ENCODE measurements at places on chromosomes 2 and 18.
A peak's percentile ranks its signal among the peaks of the same experiment; 100 is the strongest.

GRCh38 chr2:45862843-45863242, 211.4 kb downstream of the PRKCE start:
- DNase-seq = no peak

DNA sequence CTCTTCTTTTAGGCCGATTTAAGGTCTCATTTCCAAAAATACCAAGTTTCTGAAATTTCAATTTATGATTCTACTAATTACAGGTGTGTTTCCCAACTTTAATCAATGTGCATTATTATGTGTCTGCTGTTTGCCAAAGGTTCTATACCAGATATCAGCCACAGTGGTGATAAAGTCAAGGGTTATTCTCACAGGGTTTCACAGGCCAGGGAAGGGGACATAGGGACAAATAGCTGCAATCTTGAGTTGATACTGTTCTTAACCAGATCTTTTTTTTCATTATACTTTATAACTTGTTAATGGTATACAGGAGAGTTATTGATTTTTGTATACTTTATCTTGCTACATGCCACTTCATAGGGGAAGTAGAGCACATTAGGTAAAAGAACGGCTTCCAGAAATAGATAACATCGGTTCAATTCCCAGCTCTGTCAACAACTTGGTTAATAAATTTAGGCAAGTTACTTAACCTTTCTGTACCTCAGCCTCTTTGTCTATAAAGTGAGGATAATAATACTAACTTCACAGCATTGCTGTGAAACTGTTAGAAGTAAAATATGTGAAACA, 28.9 kb downstream of the RBM44 start:
- DNase-seq = no peak

DNA sequence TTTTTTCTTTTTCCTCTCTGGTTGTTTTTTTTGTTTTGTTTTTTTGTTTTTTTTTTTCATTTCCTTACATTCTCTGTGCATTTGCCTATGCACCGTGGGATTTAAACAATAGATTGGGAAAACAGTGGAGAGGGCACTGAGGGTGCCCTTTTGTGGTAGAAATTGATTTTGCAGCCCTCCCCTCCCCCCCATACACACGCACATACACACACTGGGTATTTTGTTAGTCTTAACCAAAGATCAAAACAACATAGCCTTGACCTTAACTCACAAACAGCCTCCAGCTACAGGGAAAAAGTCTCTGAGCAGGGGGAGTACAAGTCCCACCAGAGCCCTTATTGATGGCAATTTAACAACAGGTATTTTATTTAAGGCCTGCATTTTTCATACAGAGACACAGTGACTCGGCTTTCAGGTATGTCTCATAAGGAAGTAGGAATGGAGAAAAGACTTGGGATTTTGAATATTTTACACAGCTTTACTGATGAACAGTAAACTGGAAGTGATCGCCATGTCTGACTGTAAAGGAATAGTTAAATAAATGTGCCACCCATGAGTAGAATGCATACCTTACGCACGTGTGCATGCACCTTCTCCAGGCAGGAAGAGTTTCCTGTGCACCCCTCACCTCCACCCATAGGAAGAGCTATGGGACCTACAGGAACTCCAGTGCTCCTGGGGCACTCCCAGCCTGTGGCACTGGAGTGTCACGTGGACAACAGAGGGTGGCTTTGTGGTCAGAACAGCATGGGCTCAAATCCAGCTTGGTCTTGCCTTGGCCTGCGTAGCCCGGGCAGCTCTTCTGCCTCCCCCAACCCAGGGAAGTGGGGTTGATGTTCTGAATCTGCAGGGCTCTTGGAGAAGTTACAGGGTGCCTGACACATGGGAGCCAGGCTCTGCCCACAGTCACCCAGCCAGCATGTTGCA, 266.4 kb downstream of the ANAPC1 start:
- no peak for DNase-seq

GRCh38 chr2:20023688-20024087, 11.2 kb upstream of the MATN3 start:
- no peak for DNase-seq

DNA sequence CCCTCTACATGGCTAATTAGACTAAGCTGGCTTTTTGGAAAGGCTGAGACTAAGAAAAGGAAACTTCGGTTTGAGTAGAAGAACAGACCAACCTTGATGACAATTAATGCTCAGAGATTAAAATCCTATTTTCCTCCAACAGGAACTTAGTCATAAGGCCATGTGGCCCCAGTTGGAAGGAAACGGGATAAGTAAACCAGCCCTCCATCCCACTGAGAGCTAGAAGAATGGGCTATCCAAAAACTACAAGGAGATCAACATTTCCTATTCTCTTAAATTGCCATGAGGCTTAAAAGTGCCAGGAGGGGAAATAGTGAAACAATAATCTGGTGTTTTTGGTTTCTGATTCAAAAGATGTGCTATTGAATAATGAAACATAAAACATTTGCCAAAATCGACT, 216.6 kb downstream of the PAX3 start:
- DNase-seq = no peak

GRCh38 chr18:13316063-13316462, 97.5 kb downstream of the LDLRAD4 start:
- no peak for DNase-seq

- no peak for DNase-seq
Measured at GRCh38 chr2:171225302-171225980, 64.7 kb upstream of the TLK1 start.

- no peak for DNase-seq
Measured at GRCh38 chr2:161130354-161130753, 29.9 kb upstream of the TANK start.

- DNase-seq = no peak
Measured at GRCh38 chr2:186325827-186326535, 160.1 kb upstream of the ZC3H15 start.

- no peak for DNase-seq
Measured at GRCh38 chr2:65724336-65724735, 291.9 kb upstream of the SPRED2 start.

DNA sequence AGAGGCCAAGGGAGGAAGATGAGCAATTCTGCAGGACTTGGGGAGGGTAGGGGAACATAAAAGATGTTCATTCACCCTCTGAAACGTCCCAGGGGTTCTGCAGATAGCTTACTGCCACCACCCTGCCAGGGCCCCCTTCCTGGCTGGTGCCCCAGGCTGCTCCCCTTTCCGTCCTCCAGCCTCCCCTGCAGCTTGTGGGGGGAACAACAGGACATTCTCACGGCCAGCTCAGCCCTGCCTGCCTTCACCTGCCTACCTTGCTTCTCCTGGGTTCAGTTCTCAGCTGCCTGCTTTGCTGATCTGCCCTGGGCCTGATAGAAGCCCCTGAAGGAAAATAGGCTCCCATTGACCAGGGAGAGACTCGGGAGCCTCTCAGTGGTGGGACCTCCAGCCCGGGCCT, 251.1 kb downstream of the CELF4 start:
- DNase-seq = no peak

GRCh38 chr2:108615480-108616090, 81.3 kb downstream of the LIMS1 start:
- DNase-seq = no peak

GRCh38 chr2:241129086-241129871, 20.0 kb downstream of the PASK start:
- DNase-seq = no peak

- DNase-seq = no peak
Measured at GRCh38 chr2:73072129-73072395, 550 bp upstream of the SFXN5 start.

- no peak for DNase-seq
Measured at GRCh38 chr18:30405038-30405437, 637.5 kb downstream of the DSC3 start.

GRCh38 chr2:180368881-180369280, 361.8 kb upstream of the CWC22 start:
- no peak for DNase-seq

- no peak for DNase-seq
Measured at GRCh38 chr2:63755965-63756364, 85.7 kb upstream of the UGP2 start.

DNA sequence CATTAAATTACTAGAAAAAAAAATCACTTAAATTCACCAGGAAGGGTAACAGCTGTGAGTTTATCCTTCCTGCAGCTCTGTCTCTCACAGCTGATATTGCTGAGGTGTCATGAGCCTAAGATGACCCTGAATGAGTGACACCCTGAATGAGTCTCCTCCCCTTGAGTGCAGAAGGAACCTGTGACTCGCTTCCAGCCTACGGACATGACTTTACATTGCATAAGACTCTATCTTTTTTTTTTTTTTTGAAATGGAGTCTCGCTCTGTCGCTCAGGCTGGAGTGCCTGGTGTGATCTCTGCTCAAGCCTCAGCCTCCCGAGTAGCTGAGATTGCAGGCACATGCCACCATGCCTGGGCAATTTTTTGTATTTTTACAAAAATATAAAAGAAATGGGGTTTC, 14.1 kb downstream of the MRO start:
- no peak for DNase-seq

DNA sequence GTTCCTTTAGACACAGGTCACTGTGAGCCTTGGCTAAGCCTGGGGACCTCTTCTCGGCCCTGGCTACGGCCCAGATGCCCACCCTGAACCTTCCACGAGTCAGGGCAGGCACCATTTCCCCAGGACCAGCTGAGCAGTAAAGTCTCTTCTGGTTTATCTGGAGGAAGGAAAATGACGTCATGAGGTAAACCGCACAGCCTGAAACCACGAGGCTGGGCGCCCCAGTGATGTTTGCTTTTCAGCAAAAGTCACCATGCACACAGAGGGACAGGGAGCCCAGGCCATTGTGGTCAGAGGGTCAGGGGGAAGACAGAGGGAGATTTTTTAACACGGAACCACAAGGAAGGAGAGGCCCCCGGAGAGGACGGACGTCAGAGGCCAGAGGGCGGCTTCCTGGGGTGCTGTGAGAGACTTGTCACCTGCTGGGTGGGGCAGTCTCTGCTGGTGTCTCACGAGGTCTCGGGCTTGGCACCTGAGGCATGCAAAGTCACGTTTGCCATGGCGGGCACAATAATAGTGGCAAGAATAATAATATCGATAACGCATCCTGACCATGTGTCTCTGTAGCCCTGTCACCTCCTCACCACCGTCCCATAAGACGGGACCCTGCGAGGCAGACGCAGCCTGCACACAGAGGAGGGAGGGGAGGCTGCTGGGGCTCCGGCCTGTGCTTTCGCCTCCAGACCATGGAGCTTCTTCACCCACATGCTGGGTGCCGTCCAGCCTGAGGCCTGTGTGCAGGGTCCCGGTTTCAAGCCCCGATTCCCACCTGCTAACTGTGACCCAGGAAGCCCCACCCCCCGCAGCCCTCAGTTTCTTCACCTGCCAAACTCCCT, 33.2 kb upstream of the FOSL2 start:
- DNase-seq = peak; percentile 68

GRCh38 chr2:3356799-3357198, 20.8 kb downstream of the EIPR1 start:
- DNase-seq = no peak

DNA sequence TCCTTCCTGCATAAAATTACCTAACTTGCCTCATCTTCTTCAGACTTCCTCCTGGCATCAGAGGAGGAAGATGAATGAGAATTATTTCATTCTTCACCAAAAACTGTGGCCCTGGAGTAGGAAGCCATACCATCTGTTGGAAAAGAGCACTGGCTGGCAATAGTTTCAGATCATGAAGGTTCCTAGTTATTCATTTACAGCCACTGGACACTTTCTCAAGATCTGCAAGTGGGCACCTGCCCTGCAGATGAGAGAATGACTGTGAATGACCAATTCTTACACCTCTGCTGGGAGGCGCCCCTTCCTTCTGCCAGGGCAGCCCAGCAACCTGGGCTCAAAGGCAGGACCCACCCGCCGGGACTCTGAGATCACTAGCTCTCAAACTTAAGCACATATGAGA, 13.0 kb downstream of the DIPK1C start:
- no peak for DNase-seq

- no peak for DNase-seq
Measured at GRCh38 chr2:106516436-106516835, 29.3 kb downstream of the CD8B2 start.

GRCh38 chr2:46525522-46526155, 46.3 kb downstream of the TMEM247 start:
- DNase-seq = no peak

DNA sequence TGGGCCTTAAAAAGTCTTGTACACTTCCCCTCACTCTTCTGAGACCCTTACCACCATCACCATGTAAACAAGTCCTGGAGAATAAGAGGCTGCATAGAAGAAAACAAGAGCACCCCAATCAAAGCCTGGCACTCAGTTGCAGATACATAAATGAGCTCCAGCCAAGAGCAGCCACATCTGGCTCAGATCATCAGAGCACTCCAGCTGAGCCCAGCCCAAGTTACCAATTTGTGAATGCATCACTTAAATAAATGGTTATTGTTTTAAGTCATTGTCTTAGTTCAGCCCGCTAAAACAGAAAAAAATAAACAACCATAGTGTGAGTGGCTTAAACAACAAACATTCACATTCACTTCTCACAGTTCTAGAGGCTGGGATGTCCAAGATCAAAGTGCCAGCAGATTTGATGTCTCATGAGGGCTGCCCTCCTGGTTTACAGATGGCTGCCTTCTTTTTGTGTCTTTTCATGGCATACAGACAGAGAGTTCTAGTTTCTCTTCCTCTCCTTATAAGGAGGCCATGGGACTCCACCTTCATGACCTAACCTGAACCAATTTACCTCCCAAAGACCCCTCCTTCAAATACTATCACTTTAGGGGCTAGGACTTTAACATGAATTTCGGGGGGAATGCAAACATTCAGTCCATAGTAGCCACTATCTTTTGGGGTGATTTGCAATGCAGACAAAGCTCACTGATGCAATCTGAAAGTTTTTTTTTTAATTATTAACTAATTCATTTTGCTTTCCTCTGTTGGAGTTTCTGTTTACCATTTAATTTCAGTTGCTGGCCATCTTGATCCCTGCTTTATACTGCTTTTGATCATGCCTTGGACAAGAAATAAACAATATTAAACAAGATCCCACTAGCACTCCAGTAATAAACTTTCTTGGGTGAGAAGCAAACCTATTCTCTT, 187.5 kb upstream of the ACVR2A start:
- no peak for DNase-seq

- DNase-seq = no peak
Measured at GRCh38 chr2:150259746-150260145, 227.7 kb downstream of the RND3 start.

- peak; percentile 33 for DNase-seq
Measured at GRCh38 chr18:54149078-54149697, 75.3 kb downstream of the MBD2 start.

- no peak for DNase-seq
Measured at GRCh38 chr2:83069724-83070123, 1389.4 kb downstream of the SUCLG1 start.

GRCh38 chr2:26670171-26670570, 22.4 kb upstream of the KCNK3 start:
- no peak for DNase-seq

GRCh38 chr2:58749041-58749440, 507.9 kb upstream of the FANCL start:
- DNase-seq = no peak

Data from activated CD4-positive, CD25-positive, alpha-beta regulatory T cell treated with anti-CD3 and anti-CD28 coated beads, Interleukin-2, amount 50 U/mL, for 16 hours (primary cell).